Smooth muscle cell of the pulmonary artery (primary cell): ENCODE measurements at places on chromosomes 13 and 19. TPM values are rescaled to one million over a fixed set of nuclear protein-coding genes. Genes with fewer than 3 reads are reported as not detected.

The ZNF837 gene
- total RNA-seq = 1.4 and 1.9 TPM in 2 replicates

The CACNG7 gene
- total RNA-seq = 1.7 and 7.2 TPM in 2 replicates

The ZNF714 gene
- 1.7 and 4.8 TPM in 2 replicates for total RNA-seq

The PBX4 gene
- 0.10 and 0.26 TPM in 2 replicates for total RNA-seq

The ZNF763 gene
- 1.1 and 1.7 TPM in 2 replicates for total RNA-seq

The PLPPR3 gene
- total RNA-seq = 0.30 TPM in 1 of 2 replicates, not detected in the other

The SELENOW gene
- 129 and 188 TPM in 2 replicates for total RNA-seq

The JUNB gene
- 77.3 and 101 TPM in 2 replicates for total RNA-seq

The CEACAM6 gene
- not detected in 2 replicates for total RNA-seq

The ATP1A3 gene
- total RNA-seq = 0.13 TPM in 1 of 2 replicates, not detected in the other

The ANGPTL4 gene
- total RNA-seq = 32.2 and 45.7 TPM in 2 replicates

The F2RL3 gene
- 0.07 and 0.26 TPM in 2 replicates for total RNA-seq

The LYL1 gene
- 0.91 and 1.3 TPM in 2 replicates for total RNA-seq

The MBD3L2 gene
- total RNA-seq = not detected in 2 replicates

The MEIS3 gene
- total RNA-seq = 29.7 and 50.3 TPM in 2 replicates

The PDX1 gene
- total RNA-seq = not detected in 2 replicates

The IGFL2 gene
- total RNA-seq = 0.13 TPM in 1 of 2 replicates, not detected in the other

The ZNF85 gene
- total RNA-seq = 3.4 and 3.9 TPM in 2 replicates

The SDHAF1 gene
- total RNA-seq = 7.7 and 8.0 TPM in 2 replicates

The PSG7 gene
- 0.30 TPM in 1 of 2 replicates, not detected in the other for total RNA-seq

The PSG4 gene
- 0.36 TPM in 1 of 2 replicates, not detected in the other for total RNA-seq

The MEIOSIN gene
- not detected in 2 replicates for total RNA-seq

The ZNF112 gene
- total RNA-seq = 7.4 and 8.9 TPM in 2 replicates

The DCT gene
- 0.17 and 0.20 TPM in 2 replicates for total RNA-seq

The GARIN5A gene
- total RNA-seq = 0.23 and 0.39 TPM in 2 replicates

The CGB1 gene
- total RNA-seq = not detected in 2 replicates

The C19orf18 gene
- total RNA-seq = not detected in 2 replicates

The HSH2D gene
- total RNA-seq = not detected in 2 replicates

The SYT5 gene
- total RNA-seq = 0.13 TPM in 1 of 2 replicates, not detected in the other

The PSPN gene
- 1.5 and 1.9 TPM in 2 replicates for total RNA-seq

The MRI1 gene
- total RNA-seq = 35.8 and 38.9 TPM in 2 replicates

The FBXO27 gene
- 2.9 and 5.4 TPM in 2 replicates for total RNA-seq

The ADAT3 gene
- 2.5 and 4.1 TPM in 2 replicates for total RNA-seq

The HIF3A gene
- total RNA-seq = 0.13 and 2.8 TPM in 2 replicates

The ZNF600 gene
- 2.6 and 2.9 TPM in 2 replicates for total RNA-seq

The SLC1A6 gene
- not detected in 2 replicates for total RNA-seq

The LGI4 gene
- 0.59 and 1.5 TPM in 2 replicates for total RNA-seq

The CD177 gene
- 0.76 TPM in 1 of 2 replicates, not detected in the other for total RNA-seq

The NKPD1 gene
- 0.07 and 0.26 TPM in 2 replicates for total RNA-seq

The ANGPTL8 gene
- total RNA-seq = not detected in 2 replicates

The FCER2 gene
- not detected in 2 replicates for total RNA-seq

The CYSLTR2 gene
- total RNA-seq = 0.17 and 1.5 TPM in 2 replicates

The ZNF69 gene
- 5.2 and 7.1 TPM in 2 replicates for total RNA-seq

The NCR1 gene
- total RNA-seq = not detected in 2 replicates

The NRTN gene
- 0.07 TPM in 1 of 2 replicates, not detected in the other for total RNA-seq

The NEK5 gene
- total RNA-seq = 0.26 and 0.79 TPM in 2 replicates

The IGFL1 gene
- total RNA-seq = not detected in 2 replicates

The LIG1 gene
- total RNA-seq = 10.6 and 11.2 TPM in 2 replicates

The SULT2A1 gene
- not detected in 2 replicates for total RNA-seq

The SOX1 gene
- not detected in 2 replicates for total RNA-seq

The PRRG2 gene
- 0.65 and 0.86 TPM in 2 replicates for total RNA-seq

The CYP2S1 gene
- 0.13 and 0.46 TPM in 2 replicates for total RNA-seq

The EFNA2 gene
- total RNA-seq = not detected in 2 replicates

The TPTE2 gene
- total RNA-seq = not detected in 2 replicates

The CEACAM20 gene
- not detected in 2 replicates for total RNA-seq
